ENCODE measurements at places on chromosomes 4 and X.

DNA sequence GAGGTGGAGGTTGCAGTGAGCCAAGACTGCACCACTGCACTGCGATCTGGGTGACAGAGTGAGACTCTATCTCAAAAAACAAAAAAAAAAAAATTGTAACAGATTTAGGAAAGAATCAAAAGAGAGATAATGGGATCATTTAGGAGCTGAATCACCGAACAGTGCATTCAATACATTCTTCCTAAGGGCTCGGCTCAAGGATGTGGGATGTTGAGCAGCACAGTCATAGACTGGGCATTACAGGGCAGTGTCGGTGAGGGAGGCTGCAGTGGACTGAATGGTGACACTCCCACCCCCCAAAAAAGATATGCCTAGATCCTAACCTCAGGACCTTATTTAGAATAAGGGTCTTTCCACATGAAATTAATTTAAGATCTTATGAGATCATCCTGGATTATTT, 70.0 kb downstream of the EVC2 start:
- DNase-seq, result no peak

- DNase-seq, result no peak
Measured at GRCh38 chr4:31104043-31104442, 383.9 kb downstream of the PCDH7 start.

GRCh38 chrX:130446974-130447373, 45.2 kb downstream of the RBMX2 start:
- DNase-seq, result no peak

DNA sequence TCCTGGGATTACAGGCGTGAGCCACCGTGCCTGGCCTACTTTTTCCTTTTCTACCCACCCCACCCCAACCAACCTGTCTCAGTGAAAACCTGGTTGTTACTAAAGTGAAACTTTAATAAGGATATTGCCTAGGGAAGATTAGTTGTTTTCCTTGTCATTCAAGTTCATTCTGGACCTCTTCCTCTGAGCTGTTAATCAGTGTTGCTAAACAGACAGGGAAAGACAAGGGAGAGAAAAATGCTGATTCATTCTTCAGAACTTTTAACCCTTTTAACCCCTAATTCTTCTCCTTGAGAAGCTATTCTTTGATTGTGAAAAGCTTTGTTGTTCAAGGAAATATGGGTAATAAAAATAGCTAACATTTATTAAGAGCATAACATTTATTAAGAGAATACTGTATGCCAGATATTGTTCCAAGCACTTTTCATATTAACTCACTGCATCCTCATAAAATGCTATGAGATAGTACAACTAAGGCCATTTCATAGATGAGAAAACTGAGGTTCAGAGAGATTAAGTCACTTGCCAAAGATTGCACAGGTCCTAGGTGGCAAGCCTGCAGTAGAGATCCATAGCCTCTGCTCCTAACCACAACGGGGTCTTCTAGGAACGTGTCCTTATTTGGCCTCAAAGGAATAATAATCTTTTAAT, 34.8 kb downstream of the OSTC start:
- no peak for DNase-seq

- no peak for DNase-seq
Measured at GRCh38 chr4:113880240-113881028, 99.0 kb downstream of the ARSJ start.

DNA sequence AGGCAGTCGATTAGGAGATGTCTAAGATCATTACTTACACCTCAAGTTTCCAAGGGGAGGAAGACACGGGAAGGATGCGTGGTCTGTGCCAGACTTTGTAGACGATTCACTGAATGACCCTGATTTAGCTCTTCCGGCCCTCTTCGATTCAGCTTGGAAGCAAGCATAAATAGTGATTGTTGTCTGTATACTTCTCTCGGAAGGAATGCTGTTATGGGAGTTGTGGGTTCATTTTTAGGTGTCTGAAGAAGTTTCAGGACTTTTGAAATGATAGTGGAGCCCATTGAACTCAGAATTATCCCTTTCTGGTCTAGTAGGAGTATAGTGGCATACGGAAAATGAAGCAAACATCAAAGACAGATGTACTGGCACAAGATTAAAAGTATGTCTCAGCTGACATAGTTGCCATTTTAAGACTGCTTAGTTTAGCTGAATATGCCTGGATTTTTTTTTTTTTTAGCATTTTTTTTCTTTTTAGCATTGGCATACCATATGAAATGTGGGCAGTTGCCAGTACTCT, 1.0 kb upstream of the ANKRD17 start:
- DNase-seq, result no peak

DNA sequence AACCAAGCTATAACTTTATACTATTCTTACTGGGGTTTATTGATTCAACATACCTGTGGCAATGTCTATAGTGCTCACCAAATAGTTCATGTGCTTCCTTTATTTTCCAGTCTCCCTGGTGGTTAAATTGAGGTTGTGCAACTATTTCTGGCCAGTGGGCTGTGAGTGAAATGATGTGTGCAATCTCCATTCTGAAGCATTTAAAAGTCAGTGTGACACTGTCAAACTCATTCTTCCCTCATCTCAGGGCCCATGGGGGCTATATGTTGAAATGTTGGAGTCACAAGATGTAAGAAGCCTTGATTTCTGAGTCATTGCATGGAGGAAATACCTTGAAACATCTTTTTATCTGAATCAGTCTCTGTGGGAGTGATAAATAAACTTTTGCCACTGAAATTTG, 414.3 kb upstream of the RPS6KA3 start:
- DNase-seq, result no peak

DNA sequence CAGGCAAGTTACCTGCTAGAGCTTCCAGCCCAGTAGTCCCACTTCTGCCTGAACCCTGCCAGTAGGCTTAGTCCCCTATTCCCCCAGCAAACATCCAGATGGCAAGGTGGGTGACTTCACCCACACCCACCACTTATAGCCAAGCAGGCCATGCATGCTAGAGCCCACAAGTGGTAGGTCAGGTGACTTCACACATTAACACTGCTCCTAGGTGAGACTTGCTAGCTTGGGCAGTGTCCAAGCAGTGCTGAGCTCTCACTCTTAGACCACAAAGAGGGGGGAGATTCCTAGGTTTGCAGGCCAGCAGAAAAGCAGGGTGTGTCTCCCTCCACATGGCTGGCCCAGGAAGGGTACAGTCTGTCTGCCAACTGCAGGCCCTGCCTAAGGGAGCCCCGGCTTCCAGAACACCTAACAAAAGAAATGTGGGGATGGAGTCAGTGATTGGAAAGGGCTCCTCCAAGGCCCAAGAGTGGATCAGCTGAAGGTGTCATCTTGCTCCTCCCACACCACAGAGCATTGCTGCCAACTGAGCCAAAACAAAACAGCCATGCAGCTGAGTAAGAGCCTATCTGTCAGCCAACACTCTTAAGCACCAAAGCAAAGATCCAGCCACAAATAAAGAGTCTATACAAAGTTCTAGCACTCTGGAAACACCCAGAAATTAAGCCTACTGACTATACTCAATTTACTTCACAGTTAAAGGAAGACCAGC, 158.1 kb upstream of the USP38 start:
- no peak for DNase-seq

DNA sequence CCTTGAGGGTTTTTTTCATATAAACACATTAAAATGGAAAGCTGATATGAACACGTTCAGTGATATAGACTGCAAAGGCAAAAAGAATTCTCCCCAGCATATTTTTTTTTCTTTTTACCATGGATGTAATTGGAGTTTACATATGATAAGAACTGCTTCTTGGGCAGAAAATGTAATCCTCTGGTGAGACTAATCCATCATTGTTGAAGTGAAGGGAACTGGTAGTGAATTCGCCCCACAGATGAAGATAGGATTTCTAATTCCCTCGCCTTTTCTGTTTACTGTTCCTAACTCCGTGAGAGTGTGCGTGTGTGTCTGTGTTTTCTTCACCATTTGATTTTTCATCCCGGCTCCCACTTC, 88.9 kb downstream of the GPR143 start:
- no peak for DNase-seq

- no peak for DNase-seq
Measured at GRCh38 chr4:21490682-21491081, 457.9 kb downstream of the KCNIP4 start.

GRCh38 chrX:54248309-54248708, 65.3 kb upstream of the FAM120C start:
- no peak for DNase-seq

DNA sequence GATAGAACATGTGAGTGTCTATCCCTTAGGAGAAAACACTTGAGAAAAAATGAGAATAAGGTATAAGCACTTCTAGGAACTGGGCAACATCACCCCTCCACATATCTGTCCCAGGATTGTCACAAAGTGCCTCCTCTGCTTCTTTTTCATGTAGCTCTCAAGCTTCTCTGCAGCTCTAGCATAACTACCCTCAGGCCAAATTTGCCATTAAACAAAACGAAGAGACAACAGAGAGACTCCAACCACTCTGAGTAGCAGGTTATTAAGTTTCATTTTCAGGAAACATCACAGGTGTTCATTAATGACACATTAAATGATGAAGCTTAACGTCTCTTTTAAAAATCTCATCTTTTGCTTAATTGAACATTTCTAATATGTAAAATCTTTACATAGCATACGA, 580.0 kb downstream of the GALNTL6 start:
- no peak for DNase-seq

DNA sequence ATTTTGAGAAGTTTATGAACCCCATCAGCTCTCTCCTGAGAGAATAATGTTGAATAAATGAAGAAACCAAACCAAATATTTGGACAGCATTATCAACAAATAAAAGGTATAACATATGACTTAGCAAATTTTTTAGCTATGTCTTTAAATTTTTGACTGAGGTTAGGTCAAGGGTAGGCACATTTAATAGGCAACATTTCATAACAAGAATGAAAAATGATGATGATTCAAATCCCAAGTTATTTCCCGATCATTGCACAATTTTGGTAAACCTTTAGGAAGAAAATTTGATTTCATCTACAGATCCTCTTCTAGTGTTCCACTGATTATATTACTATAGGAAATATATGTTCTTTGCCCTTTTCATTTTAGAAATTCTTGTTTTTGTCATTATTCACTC, 123.7 kb upstream of the TLR3 start:
- no peak for DNase-seq

DNA sequence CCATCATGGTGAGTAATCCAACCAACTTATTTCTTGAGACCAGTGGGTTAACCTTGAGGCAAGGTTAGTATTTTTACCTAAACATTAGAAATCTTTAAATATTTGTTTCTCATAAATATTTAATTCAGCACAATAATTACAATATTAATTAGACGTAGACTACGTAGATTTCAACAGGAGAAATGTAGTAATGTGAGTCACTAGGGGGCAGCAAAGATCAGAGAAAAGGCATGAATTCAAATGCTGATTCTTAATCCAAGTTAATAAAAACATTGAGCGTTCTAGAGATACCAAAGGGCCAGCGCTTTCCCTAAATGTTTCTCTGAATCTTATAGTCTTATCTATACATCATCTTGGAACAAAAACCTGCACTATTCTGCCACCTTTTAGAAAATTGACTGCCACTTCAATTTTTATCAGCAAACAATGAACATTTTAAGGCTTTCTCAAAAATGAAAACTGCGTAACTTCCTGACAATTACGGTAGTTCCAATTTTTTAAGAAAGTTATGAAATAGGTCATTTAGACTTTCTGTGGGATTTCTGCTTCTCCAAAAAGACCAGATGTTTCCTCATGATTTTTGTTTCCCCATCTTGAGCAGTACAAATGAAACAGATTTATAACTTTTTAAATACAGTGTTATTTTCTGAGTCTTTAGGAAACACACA, 180.7 kb downstream of the GASK1B start:
- DNase-seq, result no peak

DNA sequence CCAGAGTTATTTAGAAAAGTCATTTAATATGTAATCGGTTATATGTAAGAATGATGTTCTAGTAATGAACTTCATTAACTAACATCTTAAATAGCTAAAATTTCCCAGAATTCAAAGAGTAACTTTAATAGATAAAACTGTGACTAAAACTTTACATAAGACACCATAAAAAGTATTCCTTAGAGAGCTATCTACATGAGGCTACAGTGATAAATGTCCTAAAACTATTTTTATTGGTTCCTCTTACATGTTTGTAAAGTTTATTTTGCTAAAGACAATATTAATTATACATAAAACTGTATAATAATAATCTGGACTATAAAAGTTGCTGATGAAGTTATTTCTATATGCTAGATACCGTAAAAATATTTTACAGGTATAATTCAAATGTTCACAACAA, 897.7 kb upstream of the EPHA5 start:
- DNase-seq, result no peak

DNA sequence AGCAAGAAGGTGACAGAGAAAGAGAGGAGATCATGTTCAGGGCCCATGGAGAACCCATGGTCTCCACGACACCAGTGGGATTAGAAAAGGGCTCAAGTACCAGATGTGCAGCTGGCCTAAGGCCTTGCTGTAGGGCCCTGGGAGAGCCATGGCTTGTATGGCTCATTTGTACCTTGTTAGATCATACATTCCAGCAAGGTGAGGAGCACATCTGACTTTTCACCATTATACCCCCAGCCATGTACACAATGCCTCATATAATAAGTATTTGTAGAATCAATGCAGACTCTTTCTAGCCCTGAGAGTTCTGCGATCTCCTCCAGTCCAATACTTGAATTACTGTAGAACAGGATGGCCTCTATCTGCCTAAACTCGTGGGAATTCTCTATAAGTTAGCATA, 94.2 kb upstream of the MAP3K15 start:
- DNase-seq, result no peak

GRCh38 chrX:134171661-134172587, 65.1 kb upstream of the CCDC160 start:
- DNase-seq, result no peak

DNA sequence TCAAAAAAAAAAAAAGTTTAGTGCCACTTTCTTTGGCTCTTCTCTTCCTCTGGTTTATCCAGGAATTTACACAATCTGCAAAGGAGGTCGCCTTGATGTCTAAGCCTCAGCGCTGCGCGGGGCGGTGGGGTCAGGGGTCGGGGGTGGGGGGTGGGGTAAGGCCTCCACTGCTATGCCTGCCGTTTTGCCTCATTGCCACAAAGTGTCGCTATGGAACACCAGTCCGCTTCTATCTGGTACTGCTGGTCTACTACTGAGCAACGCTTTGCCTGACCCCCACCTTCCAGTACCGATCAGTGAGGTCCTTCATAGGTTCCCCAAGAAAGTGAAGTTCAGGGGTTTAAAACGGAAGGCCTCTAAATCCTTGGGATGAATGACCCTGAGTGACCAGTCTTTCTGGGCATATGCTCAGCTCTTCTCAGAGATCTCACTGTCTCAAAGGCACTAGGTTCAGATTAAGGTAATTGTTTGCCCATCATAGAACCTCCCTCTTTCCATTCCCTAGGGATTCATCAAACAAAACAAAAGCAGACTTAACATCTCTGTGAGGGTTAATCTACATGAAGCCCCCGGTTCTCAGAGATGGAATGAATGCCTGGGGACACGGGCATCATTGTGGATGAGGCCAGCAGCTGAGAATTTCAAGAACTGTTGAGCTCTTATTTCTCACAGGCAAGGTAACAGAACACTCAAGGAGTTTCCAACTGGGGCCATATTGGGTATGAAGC, 16.9 kb upstream of the TSR2 start:
- no peak for DNase-seq

GRCh38 chrX:30831082-30831481, 58.0 kb downstream of the TAB3 start:
- DNase-seq, result no peak

GRCh38 chrX:46236411-46236810, 308.8 kb downstream of the ZNF674 start:
- no peak for DNase-seq

Measured in H1 (cell line).